CD4-positive, alpha-beta T cell treated with Interleukin-4 for 4 hours (primary cell): ENCODE measurements at places on chromosomes 6 and 20.
A peak's percentile ranks its signal among the peaks of the same experiment; 100 is the strongest.

DNA sequence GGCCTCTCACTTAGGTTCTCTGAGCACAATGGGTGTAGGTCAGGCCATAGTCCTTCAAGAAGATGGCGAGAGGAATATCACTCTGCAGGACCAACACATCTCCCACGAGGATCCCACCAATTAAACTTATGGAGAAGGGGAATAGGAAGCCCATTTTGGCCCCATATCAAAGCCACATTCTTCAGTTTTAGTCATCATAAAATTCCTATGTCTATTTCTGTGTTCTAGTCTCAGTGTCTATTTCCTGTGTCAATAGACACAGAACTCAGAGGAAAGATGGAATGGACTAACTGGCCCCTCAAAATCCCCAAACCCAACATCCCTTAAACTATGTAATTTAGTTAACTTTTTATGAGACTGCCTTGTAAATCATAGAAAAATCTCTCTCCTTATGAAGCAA, 216.8 kb downstream of the HACE1 start:
- no peak for DNase-seq

GRCh38 chr20:1951436-1952115, 42.3 kb downstream of the PDYN start:
- no peak for DNase-seq

DNA sequence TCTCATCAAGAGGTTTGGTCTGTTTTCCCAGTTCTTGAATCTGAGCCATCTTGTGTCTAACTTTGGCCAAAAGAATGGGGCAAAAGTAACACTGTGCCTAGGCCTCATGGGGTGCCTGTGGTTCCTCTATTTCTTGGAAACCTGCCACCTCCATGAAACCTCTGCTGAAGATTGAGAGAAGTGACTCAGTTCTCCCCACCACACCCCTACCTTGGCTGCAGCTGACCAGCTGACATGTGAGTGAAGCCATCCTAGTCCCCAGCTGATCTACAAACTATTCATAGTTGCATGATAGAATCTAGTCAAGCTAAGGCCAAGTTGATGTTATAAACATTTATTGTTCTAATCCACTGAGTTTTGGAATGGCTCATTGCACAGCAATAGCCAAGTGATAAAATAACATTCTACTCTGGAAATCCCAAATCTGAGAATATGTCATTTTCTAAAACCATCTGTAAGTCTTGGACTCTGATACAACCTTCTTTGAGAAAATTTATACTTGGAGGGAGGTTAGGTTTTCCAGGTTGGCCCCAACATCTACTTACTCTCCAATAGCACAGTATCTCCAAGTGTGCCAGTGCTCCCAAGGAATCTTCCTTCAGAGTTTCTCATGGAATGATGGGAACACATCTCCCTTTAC, 107.0 kb upstream of the SMLR1 start:
- DNase-seq = no peak

DNA sequence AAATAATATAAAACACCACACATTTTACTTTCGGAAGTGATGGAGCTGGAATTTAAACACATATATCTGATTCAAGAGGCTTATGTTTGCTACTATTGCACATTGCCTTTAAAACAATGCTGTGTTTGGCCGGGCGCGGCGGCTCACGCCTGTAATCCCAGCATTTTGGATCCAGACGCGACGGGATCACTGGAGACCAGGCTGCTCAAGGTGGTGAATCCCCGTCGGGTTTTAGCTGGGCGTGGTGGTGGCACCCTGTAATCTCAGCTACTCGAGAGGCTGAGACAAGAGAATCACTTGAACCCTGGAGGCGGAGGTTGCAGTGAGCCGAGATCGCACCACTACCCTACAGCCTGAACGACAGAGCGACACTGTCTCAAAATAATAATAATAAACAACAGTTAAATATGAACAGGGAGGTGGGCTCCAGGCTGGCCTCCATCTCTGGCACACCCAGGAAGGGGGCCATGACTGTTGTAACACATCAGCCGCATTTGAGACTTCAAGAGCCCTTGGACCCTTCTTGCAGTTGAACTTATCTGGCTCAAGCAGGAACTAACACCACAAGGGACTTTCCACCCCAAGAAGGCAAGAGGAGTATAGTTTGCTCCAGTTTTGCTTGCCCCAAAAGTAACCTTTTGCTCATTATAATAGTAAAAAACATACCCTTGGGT, 127.1 kb upstream of the ZNF184 start:
- no peak for DNase-seq

- DNase-seq = no peak
Measured at GRCh38 chr6:97978855-97979271, 695.8 kb upstream of the MMS22L start.

GRCh38 chr20:32440069-32440757, 82.1 kb downstream of the ASXL1 start:
- DNase-seq = no peak

DNA sequence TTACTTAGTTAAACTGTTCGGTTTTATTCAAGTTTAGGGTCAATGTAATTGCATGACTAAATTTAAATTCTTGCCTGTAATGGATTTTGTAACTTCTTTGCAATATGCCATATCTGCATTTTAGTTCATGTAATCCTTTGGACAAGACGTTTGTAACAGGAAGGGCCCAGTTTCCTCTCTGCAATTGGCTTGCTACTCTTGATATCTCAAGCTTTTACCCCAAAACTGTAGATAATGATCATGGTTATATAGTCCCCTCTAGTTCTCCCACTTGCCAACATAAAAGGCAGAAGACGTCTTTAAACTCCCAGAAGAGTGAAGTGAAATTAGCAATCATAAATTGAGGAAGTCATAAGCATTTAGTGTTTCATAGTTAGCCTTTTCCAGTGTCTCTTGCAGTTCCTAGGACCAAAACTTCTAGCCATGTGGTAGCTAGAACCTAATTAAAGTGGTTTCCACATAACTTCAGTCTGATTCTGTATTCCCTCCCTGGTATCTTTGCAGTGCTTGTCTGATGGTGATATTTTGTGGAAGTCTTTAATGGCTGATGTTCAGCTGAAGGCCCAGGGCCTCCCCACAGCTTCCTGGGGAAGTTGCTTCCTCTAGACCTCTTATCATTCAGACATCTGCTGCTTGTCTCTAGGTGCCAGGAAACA, 117.8 kb upstream of the SUPT3H start:
- DNase-seq = peak; percentile 59

DNA sequence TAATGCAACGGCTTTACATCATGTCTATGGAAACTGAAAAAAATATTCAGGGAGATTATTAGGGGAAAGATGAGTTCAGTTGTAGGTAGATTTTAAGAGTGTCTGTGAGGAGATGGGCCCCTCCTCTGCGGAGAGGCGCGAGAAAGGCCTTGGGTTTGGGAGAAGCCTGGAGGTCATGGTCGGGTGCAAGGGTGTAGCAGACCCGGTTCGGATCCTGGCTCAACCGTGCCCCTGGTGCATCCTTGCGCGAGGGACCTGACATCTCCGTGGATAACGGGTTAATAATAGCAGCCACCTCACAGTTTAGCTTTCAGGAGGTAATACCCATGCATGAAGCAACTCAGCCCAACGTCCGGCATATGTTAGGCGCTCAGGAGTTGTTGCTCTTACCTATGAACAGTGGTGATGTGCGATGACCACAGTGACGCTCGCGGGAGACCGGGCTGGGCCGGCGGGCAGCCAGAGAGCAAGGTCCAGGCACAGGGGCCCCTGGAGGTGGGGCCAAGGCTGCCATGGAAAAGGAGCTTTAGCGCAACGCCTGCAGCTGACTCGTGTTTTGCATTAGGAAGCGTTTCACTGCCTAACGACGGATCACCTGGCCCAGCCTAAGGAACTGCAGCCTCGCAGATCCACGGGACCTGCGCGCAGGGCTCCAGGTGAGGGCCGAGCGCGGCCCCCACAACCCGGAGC, 146.4 kb upstream of the ARID1B start:
- no peak for DNase-seq

- DNase-seq = no peak
Measured at GRCh38 chr6:54595844-54596243, 250.7 kb upstream of the FAM83B start.

GRCh38 chr6:100573166-100573565, 108.4 kb upstream of the SIM1 start:
- DNase-seq = no peak

- DNase-seq = no peak
Measured at GRCh38 chr6:8539453-8539852, 104.1 kb upstream of the SLC35B3 start.

DNA sequence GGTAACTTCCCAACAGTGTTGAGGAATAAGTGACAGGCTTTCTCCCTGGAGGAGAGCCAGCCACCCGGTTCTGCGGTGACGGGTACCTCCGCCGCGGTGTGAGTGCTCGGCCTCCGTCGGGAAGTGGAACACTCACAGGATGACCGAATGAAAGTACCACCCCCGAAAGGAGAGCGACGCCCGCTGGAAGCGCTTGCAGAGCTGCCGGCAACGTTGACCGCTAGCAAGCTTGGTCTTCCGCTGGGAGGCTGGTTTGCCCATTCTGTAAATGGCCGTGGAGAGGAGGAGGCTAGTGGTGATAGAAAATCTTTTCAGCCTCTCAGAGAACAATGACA, 614 bp upstream of the TMEM242 start:
- peak; percentile 25 for DNase-seq

DNA sequence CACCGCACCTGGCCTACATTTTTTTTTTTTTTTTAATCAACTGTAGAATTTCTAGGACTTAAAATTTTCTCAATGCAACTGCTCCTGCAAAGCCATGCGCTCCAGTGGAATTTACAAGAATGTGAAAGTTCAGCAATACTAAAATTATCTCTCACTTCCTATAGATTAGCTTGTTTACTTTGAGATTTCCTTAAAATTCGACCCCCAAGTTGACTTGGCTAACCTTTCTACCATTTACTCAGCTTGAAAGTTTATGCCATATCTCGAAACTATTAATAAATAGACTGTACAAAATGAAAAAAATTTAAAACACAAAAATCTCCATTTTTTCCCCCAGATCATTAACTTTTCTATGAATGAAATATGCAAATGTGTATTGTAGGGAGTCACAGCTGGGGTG, 64.3 kb downstream of the ZBTB2 start:
- no peak for DNase-seq

GRCh38 chr6:143457563-143458359, 7.2 kb downstream of the PEX3 start:
- no peak for DNase-seq

DNA sequence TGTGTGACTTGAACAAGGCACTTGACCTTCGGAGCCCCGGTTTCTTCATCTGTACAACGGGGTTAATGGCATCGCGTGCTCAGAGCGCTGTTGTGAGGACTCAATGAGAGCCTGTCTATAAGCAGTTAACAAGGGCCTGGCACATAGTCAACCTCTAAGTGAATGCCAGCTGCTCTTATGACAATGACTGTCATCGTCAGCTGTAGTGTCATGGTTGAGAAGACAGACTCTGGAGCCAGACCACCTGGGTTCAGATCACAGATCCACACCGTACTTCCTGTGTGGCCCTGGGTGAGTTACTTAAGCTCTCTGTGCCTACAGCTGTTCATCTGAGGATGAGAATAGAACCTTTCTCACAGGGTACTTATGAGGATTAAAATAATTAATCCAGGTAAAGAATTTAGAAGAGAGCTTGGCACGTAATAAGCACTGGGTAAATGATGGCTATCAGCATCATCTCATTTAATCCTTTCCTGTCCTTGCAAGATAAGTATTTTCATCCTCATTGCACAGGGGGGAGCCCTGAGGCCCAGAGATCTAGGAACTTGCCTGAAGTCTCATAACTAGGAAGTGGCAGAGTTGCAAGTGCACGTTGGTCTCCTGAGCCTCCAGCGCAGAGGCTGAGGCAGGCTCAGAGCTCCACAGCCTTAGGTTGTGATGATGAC, 105.3 kb downstream of the EYA2 start:
- DNase-seq = no peak

DNA sequence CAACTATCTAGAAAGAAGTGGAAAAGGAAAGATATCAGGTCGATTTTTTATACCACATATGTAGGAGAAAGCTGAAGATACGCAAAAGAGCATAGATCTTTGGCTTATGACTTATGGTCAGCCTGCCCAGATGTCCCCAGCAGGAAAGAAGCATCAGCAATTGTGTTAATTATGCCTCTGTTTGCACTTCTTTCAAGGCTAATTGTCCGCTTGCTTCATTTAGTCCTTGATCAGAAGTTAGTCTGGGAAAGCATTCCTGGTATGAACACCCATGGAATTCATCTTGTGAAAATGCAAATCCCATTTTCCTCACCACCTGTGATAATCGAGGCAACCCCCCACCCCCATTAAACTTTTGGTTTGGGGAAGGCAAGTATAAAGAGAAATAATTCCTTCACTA, 62.8 kb downstream of the ATP9A start:
- DNase-seq = no peak

DNA sequence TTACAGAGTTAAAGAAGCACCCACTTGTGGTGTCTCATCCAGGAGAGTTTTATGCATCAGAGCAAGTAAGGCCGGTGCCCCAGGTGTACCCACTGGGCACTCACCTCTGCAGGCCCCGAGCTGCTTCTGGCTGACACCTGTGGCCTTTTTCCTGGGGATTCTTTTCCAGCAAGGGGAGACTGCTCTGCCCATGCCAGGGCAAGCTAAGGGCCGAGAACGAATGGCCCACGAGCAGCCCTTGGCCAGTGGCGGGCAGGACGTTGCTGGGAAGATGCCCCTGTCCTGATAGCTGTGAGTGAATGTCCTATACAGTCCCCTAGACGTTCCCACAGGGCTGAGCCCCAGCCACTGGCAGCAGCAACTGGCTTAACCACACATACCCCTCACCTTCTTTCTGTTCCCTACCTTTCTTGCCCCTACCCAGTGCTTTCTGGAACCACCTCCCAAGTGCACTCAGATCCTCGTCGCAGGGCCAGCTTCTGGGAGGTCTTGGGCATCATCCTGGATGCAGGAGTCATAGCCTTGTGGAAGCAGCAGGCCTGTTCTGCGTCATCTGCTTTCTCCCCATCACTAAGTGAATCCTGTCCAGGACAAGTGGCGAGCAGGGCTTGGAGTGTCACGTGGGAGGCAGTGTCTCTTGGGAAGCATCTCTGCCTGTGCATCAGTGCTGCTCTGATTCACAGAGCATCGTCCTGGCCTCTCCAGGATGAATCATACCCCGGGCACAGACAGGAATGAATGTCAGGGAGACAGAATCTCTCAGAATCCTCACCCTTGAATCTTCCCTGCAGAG, 32.5 kb downstream of the SYNDIG1 start:
- no peak for DNase-seq

GRCh38 chr20:7879883-7880282, 60.4 kb downstream of the HAO1 start:
- no peak for DNase-seq

DNA sequence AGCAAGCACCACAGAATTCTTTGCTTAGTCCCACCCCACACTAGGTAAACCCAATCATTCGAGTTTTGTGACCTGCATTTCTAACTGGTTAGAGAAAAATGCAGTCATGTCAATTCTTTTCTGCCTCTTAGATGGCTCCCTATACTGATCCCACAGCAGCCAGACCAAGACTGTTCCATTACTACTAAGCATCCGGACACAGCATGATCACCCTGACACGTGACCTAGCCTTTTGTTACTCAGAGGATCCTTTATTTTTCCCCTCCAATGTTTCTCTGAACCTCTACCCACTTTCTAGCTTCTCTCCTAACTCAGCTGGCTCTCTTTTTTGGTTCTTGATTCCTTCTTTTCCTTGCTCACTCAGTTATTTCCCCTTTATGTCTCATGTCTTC, 87.9 kb downstream of the PDE10A start:
- no peak for DNase-seq
